ENCODE measurements at places on chromosomes 13 and 19.

GRCh38 chr19:16327911-16328823, 3.5 kb downstream of the KLF2 start:
- DNase-seq: no peak

GRCh38 chr13:100789968-100790367, 115.4 kb upstream of the TMTC4 start:
- no peak for DNase-seq

- no peak for DNase-seq
These were observed 64.1 kb downstream of the TPT1 start for GRCh38 chr13:45276913-45277312.

- DNase-seq: peak; percentile 47
These were observed 63.5 kb upstream of the SPATA13 start for GRCh38 chr13:24097064-24097463.

GRCh38 chr13:33185853-33186252, 99.7 kb downstream of the STARD13 start:
- no peak for DNase-seq

- DNase-seq: peak; percentile 94
These were observed at the start of gene GNG7 for GRCh38 chr19:2702170-2703076. GNG7 (minus strand) TSS chr19:2702694; CDS start chr19:2520688, 182,006 bp downstream.

GRCh38 chr19:41934849-41935374, 6.7 kb upstream of the ERFL start:
- DNase-seq: no peak

- DNase-seq: no peak
These were observed 111.4 kb downstream of the POU4F1 start for GRCh38 chr13:78491978-78492377.

- DNase-seq: no peak
These were observed at the start of gene MISP for GRCh38 chr19:750640-751423. MISP (plus strand) TSS chr19:751112; CDS start chr19:756947, 5,835 bp downstream.

DNA sequence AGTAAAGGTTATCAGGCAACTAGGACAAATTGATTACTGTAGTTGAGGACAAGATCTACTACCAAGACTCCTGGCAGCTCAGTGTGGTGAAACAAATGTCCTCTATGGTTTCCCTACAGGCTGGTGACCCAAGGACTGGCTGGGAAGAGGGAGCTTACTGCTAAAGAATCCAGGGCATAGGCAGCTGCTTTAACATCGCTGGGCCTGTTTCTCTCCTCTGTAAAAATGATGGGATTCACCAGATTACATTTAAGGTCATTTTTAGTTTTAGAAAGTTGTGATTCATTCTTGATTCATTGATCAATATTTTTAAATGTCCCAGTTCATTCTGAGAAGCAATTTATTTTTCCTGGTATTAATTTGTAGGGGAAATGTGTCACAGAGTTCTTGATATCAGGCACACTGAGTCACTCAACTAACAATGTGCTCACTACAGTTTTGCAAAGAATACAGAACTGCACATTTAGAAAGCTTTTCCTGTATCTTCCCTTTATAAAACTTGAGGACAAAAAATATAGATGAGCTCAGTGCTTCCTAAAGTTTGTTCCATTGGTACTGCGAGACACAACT, 19.6 kb upstream of the FAM124A start:
- DNase-seq: no peak

DNA sequence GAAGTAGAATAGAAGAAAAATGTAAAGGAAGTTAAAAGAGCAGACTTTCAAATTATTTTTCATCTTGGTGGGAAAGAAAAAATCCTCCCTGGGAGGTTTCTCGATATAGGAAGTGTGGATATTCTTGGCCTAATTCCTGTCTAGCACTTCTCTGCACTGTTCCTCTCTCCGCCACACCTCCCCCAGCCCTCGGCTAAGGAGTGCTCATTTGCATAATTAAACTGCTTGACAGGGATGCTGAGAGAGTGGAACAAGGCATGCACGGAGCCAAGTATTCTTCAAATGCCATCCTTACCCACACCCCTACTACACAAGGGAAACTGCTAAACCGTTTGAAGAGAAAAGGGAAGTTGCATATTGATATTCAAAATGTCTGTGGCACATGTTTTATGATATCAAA, 511.0 kb upstream of the HTR2A start:
- no peak for DNase-seq

- DNase-seq: no peak
These were observed 11.7 kb downstream of the KCTD12 start for GRCh38 chr13:76874479-76874878.

- peak; percentile 56 for DNase-seq
These were observed at the start of gene S1PR4 for GRCh38 chr19:3178377-3178972. S1PR4 (plus strand) TSS chr19:3178769; CDS start chr19:3178793, 24 bp downstream.

DNA sequence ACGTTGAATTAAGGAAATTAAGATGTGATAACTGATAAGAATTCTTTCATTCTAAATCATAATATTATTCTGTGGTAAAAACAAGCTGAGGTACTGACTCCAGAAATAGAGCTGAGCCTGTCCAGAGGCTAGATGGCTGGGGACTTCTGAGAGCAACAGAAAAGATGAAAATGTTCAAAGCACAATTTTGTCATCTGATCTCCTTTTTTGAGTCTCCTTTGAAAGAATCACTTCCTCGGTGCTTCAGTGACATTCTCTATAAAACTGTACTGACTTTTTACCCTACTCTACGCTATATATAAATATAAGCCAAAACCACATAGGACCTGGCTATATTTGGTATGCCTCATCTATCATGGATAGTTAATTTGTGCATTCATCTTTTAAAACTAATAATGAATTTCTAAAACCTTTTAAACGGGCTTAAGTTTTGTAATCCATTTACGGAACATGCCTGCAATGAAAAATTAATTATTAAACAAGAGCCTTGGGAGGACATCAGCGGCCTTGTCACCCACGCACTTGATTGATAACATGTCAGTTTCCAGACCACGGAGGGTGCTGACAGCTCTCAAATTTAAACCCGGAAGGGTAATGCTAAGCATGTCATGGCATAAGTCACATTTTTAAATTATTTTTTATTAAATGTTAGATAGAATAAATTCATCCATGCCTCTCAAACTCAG, 235.5 kb downstream of the PCDH9 start:
- no peak for DNase-seq

GRCh38 chr13:107808389-107808788, 406.9 kb downstream of the LIG4 start:
- DNase-seq: no peak

GRCh38 chr19:51027126-51027806, 850 bp upstream of the KLK11 start:
- no peak for DNase-seq

- no peak for DNase-seq
These were observed 4.3 kb downstream of the GDF15 start for GRCh38 chr19:18390065-18390907.

DNA sequence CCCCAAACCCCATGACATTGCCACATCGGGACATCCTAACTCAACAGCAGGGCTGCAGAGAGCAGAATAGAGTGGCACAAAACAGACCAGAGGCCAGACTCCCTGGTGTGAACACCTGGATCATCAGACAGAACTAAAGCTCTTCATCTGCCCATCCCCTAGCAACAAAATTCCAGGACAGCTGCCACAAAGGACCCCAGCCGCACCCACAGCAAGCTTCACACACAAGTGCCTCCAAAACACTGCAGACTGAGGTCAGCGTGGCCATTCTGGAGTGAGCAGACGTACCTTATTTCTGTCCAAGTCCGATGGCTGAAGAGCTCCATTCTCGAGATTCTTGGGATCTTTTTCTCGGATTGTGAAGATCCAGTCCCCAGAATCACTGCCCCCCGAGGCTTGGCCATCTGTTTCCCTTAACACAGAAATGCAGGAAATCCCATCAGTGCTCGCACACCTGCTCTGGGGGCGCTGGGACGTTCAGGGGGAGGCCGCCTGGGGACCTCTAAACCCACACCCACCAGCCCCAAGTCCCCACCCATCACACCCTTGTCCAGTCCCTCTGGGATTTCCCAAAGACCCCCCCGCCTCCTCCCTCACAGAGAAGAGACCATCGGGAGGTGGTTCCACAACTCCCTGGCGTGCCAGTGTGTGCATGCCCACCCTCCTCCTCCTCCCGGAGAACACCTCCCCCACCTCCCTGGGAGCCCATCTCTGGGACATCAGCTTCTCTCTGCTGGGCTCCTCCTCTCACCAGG, 115.2 kb downstream of the STK24 start:
- DNase-seq: no peak

GRCh38 chr19:55239004-55239403, 10.4 kb upstream of the TMEM86B start:
- DNase-seq: no peak

DNA sequence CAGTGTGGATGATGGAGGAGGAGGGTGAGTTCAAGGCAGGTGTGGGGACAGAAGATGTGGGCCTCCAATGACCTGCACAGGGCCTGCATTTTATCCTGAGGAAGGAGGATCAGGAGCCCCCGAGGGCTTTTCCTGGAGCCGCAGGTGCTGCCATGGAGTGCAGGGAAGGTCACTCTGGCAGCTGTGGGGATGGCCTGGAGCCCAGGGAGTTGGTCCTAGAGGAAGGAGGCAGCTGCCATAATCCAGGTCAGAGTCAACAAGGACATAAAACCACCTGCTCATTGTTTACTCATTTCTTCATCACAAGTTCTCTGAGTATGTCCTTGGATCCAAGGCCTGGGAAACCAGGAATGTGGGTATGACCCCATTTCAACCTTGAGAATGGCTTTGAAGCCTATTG, 87.2 kb downstream of the SCGB2B2 start:
- DNase-seq: no peak

GRCh38 chr13:35768551-35768950, 292.1 kb upstream of the MAB21L1 start:
- DNase-seq: no peak

- DNase-seq: no peak
These were observed 1.2 kb downstream of the DLL3 start for GRCh38 chr19:39499932-39500331.

DNA sequence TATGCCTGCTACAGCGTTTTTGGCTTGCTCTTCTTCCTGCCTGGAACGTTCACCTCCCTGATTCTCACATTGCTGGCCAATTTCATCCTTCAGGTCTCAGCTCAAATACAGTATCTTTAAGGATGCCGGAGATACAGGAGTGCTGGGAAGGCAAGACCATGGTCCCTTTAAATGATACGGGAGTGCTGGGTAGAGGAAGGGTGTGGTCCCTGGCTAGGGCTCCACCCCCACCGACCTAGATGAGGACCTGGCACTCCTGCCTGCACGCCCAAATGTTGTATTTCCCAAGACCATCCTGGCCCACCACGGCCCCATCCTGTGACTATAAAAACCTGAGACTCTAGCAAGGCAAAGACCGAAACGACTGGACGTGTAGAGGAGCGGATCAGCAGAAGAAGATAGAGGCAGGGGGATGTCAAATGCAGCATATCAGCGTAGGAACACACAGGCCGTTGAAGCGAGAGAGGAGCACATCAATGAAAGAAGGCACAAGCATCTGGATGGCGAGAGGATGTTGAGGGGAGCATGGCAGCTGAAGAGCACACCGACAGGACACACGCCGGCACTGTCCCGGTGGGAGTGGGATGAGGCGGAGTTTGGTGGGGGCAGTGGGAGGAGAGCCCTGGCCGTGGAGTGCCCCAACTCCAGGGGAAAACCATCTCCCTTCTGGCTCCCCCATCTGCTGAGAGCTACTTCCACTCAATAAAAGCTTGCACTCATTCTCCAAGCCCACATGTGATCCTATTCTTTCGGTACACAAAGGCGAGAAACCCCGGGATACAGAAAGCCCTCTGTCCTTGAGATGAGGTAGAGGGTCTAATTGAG, 74.0 kb downstream of the PCDH9 start:
- DNase-seq: no peak

GRCh38 chr13:37295573-37295972, 190.1 kb upstream of the CSNK1A1L start:
- no peak for DNase-seq

- no peak for DNase-seq
These were observed 197.8 kb downstream of the TEX29 start for GRCh38 chr13:111518161-111518792.

DNA sequence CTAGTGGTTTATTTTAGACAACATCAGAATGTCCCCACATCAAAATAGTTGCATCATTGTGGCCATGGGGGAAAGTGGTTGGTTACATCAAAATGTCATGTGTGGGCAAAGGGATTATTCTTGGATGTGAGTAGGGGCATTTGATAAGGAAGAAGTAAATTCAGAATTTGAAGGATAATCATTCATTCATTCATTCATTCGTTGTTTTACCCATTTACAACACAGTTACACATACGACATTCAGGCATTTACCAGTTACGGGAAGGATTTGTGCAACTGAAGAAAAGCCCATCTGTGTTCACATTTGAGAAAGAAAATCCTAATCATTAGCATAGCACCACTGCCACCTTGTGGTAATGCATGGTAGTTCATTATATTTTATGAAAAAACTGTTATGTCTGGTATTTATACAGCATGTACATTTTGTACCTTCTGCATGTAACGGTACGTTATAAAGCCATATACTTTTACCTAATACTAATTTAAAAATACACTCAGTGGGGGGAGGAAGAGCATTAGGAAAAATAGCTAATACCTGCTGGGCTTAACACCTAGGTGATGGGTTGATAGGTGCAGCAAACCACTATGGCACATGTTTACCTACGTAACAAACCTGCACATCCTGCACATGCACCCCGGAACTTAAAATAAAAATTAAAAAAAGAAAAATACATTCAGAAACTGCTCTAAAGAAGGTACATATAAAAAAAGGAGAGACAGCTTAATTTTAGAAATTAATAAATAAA, 62.1 kb downstream of the DGKH start:
- peak; percentile 12 for DNase-seq

DNA sequence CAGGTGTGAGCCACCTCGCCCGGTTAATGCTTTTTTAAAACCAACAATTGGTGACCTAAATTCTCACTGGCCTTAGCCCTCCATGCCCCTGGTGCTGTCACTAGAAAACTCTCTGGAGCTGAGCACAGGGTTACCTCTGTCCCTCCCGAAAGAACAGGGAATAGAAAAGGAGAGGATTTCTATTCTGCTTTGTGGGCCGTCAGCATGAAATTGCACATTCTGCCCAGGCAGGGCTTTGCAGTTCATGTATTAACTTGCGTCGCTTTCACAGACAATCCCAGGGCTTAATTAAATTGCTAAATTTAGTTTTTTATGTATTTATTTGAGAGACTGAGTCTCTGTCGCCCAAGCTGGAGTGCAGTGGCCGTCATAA, 583 bp upstream of the ZNF480 start:
- no peak for DNase-seq

DNA sequence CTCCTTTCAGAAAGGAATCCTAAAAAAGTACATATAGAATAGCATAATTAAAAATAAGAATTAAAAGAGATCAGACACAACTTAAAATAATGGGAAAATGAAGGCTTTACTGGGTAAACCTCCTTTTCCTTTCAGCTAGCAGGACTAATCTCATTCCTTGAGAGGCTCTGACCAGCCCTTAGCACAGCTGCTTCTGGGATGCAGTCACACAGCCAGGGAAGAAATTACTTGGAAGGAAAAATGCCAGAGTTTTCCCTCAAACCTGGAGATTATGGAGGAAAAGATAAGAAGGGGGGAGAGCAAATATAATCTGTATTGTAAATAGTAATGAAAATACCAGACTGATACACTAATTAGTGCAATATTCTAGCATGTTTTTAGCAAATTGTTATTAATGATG, 91.8 kb downstream of the LRCH1 start:
- DNase-seq: no peak

GRCh38 chr13:110633776-110634175, 18.4 kb downstream of the NAXD start:
- DNase-seq: no peak

- no peak for DNase-seq
These were observed 5.3 kb downstream of the KCTD15 start for GRCh38 chr19:33802001-33802400.

- no peak for DNase-seq
These were observed 223.1 kb downstream of the MZT1 start for GRCh38 chr13:72504131-72504841.

Data from stimulated activated CD8-positive, alpha-beta memory T cell treated with anti-CD3 and anti-CD28 coated beads, Interleukin-15, amount 100 ng/mL, for 48 hours (primary cell).